ENCODE measurements at places on chromosomes 12 and 14. TPM values are rescaled to one million over a fixed set of nuclear protein-coding genes. Genes with fewer than 3 reads are reported as not detected.

Gene ART4
- not detected for total RNA-seq

Gene HOTAIR
- not detected for total RNA-seq

Gene CALCOCO1
- 84.1 TPM for total RNA-seq

Gene EPYC
- not detected for total RNA-seq

Gene LYZ
- total RNA-seq: 0.56 TPM

Gene SLCO1C1
- total RNA-seq: not detected

Gene GPN3
- 24.7 TPM for total RNA-seq

Gene FGF6
- not detected for total RNA-seq

Gene SPX
- total RNA-seq: 0.91 TPM

Gene LALBA
- not detected for total RNA-seq

Gene OTOGL
- not detected for total RNA-seq

Gene SART3
- total RNA-seq: 33.0 TPM

Gene BIN2
- not detected for total RNA-seq

Gene HELB
- total RNA-seq: 1.3 TPM

Gene CPM
- total RNA-seq: 5.2 TPM

Gene FKBP11
- 40.2 TPM for total RNA-seq

Gene TAS2R8
- 0.08 TPM for total RNA-seq

Gene MGAT4C
- total RNA-seq: under 0.01 TPM

Gene CABP1
- 0.88 TPM for total RNA-seq

Gene SERPINA3
- total RNA-seq: 66.7 TPM

Gene CACNB3
- 27.5 TPM for total RNA-seq

Gene RPL10L
- total RNA-seq: not detected

Gene SMOC1
- total RNA-seq: 2.2 TPM

Gene NYNRIN
- total RNA-seq: 33.2 TPM

Gene OAS1
- total RNA-seq: not detected

Gene POTEG
- total RNA-seq: not detected

Gene KRT73
- not detected for total RNA-seq

Gene BCL7A
- total RNA-seq: 3.4 TPM

Gene KCNH3
- 0.26 TPM for total RNA-seq

Gene DNAI7
- total RNA-seq: not detected

Gene AMHR2
- not detected for total RNA-seq

Gene TMEM229B
- not detected for total RNA-seq

Gene NRIP2
- total RNA-seq: 1.0 TPM

Gene PMCH
- not detected for total RNA-seq

Gene LPCAT3
- total RNA-seq: 28.0 TPM

Gene MGP
- total RNA-seq: 13.6 TPM

Gene DACT1
- 4.7 TPM for total RNA-seq

Gene ZNF84
- 6.2 TPM for total RNA-seq

Gene KCNJ8
- 3.2 TPM for total RNA-seq

Gene RILPL2
- total RNA-seq: 2.6 TPM

Gene TPH2
- total RNA-seq: not detected

Gene PTPRO
- total RNA-seq: 0.39 TPM

Gene LTB4R2
- 1.2 TPM for total RNA-seq

Gene HIF1A
- 715 TPM for total RNA-seq

Gene C2CD5
- total RNA-seq: 9.2 TPM

Gene FOXG1
- not detected for total RNA-seq
